Esophagus squamous epithelium (tissue), 5 donors: ENCODE measurements at places on chromosomes 7 and 10.

DNA sequence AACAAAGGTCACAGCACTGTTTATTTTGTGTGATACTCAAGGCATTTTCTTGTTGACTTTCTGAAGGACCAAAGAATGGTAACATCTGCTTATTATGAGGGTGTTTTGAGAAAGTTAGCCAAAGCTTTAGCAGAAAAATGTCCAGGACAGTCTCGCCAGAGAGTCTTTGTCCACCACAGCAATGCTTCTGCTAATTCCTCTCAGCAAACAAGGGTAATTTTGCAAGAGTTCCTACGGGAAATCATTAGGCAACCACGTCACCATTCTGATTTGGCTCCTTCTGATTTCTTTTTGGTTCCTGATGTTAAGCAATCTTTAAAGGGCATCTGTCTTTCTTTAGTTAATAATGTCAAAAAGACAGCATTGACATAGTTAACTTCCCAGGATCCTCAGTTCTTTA, 639.3 kb upstream of the STEAP1 start:
- DNase-seq = no peak

DNA sequence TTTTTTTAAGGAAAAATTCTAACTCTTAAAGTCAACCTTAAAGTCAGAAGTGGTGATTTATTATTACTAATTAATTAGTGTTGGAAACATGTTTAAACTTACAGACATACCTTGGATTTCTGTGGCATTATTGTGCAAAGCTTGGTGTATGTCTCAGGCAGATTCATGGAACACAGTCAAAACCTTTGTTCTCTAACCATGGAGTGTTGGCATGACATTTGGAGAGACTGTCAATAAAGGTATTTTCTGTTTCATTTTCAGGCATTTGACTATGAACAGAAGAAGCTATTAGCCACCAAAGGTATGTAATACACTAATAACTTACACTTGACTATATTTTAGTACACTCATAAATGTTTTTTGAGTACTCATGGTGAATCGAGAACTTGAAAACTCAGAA, 293.7 kb downstream of the BICC1 start:
- DNase-seq = no peak

GRCh38 chr10:133456041-133456951, 2.6 kb downstream of the SCART1 start:
- no peak for DNase-seq

DNA sequence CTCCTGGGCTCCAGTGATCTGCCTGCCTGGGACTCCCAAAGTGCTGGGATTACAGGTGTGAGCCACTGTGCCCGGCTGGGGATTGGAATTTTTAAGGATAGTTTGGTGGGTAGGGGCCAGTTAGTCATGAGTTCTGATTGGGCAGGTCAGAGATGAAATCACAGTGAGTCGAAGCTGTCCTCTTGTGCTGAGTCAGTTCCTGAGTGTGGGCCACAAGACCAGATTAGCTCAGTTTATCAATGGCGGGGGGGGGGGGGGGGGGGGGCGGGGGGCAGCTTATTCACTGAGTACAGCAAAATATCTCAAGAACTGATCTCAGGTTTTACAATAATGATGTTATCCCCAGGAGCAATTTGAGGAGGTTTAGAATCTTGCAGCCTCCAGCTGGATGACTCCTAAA, 11.6 kb upstream of the ERCC6 start:
- DNase-seq = no peak

DNA sequence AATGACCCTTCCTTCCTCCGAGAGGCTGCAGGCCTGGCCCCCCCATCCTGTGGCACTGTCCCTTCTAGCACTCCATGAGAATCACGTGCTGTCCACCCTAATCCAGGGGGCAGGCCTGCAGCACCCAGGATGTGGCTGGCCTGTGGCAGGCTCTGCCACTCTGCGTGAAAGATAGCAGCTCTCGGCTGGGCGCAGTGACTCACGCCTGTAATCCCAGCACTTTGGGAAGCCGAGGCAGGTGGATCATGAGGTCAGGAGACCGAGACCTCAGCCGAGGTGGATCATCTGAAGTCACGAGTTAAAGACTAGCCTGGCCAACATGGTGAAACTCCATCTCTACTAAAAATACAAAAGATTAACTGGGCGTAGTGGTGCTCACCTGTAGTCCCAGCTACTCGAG, 18.9 kb upstream of the LFNG start:
- DNase-seq = no peak

DNA sequence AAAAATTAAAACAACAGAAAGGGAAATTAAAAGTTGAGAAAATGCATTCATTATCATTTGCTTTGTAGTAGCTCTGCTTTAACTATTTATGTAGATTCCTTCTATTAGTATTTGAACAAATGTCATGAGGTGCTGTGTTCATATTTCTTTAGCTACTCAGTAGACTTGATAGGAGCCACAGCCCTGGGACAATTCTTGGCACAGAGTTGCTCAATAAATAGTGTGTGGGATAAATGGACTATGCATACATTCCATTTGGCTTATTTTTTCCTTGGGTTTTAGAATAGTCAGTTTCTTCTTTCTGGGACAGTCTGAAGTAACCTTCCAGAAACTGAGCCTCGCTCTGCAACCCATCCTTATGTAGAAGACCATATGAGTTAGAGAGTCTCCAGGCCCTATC, 13.4 kb downstream of the RPP30 start:
- DNase-seq = no peak

DNA sequence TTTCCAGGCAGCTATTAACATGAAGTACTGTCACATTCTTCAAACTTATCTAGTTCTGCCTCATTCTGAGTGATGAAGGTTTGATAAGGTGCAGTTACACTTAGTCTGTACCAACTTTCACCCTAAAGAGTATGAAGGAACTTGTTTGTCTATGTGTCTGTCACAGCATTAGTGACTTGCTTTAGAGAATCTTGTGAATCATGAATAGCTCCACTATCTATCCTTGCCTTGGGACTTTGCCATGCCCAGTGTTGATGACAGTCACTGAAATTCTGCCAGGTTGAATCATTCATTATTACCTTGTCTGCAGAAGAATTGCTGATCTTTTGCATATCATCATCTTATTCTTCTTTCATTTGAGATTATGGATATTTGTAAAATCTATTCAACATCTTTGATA, 50.9 kb upstream of the A1CF start:
- no peak for DNase-seq

GRCh38 chr7:120988591-120989256, at the start of gene CPED1:
Gene CPED1 (plus strand): TSS chr7:120988711. CDS start chr7:120989622, 911 bp downstream.
- DNase-seq = peak; percentile 21

DNA sequence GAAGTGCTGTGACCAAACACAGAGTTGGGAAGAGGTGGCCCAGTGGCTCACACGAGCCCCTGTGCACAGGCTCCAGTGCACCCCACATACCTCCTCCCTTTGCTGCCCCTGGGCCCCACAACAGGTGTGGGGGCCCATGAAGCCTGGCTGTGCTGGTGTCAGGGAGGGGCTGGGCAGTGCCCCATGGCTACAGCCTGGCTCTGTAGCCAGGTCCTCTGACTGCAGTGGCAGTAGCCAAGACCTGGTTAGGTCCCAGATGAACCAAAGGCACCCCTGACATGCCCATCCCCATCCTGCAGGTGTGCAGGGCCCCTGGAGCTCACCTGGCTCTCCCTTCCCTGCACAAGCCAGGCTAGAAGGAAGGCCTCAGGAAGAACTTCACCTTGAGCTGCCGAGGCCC, 176.3 kb downstream of the GRID1 start:
- DNase-seq = no peak

DNA sequence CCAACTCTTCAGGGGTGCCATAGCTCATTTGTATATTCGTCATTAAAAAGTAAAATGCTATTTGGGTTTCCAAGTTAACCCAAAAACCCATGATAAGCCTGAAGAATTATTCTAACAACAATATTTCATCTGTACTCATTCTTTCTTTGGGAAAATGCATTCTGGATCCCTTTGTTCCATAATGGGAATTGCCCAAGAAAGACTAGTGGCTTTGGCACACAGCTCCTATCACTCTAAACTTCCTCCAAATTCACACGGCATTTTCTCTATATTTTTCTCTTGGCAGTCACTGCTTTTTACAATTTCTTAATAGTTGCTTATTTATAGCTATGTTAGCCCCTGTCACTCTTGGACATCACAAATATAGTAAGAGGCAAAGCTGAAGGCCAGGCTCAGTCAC, 29.1 kb downstream of the CHCHD3 start:
- no peak for DNase-seq

- no peak for DNase-seq
Observed at GRCh38 chr10:53009961-53010907, 237.7 kb upstream of the MBL2 start.

DNA sequence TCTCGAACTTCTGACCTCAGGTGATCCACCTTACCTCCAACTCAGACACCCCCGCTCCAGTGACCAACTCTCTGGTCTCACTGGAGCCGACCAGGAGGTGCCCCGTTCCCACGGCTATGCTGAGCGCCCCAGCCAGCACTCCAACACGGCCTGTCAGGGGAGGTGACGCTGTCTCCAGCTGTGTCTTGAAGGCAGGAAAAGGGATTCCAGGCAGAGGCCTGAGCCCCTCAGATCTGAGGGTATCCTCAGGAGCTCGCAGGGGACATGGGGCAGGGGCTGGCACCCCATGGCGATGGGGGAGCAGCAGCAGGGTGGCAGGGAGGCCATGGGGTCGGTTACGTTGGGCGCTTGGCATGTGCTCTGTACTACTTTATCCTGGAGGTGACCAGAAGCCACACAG, 94.3 kb upstream of the RHEB start:
- DNase-seq = no peak

DNA sequence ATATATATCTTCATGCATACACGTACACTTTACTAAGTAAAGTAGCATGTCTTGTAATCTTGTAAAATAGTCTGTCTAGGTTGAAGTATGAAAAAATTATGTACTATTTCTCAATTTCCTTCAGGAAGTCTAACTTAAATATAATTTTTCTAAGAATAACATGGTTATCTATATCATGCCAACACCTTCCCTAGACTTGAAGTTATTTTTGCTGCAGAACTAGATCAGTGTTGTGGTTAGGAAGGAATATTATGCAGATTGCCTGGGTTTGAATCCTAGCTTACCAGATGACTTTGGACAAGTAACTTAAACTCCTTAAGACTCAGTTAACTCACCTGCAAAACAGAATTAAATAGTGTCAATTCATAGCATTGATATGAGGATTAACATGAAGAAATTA, 142.2 kb upstream of the SEMA3A start:
- DNase-seq = no peak

DNA sequence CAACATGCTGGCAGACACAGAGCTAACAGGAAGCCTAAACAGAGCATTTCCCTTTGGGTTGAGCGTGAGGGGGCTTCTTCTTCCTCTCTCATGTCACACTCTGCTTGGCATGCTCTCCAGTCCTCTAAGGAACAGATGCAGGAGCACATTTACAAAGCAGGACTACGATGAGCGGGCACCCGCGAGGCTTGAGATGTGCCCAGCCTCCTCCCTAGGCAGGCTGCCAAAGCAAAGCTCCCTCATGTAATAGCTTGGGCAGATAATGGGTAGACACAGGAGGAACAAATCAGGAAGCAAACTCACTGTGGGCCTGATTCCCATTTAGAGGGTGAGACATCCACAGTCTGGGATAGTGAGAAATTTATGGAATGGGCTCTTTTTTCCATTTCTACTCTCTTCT, 519.1 kb downstream of the NRG3 start:
- no peak for DNase-seq

- DNase-seq = no peak
Observed at GRCh38 chr7:40733114-40733513, 598.3 kb downstream of the SUGCT start.

- DNase-seq = no peak
Observed at GRCh38 chr7:114298011-114298410, 116.6 kb upstream of the FOXP2 start.

DNA sequence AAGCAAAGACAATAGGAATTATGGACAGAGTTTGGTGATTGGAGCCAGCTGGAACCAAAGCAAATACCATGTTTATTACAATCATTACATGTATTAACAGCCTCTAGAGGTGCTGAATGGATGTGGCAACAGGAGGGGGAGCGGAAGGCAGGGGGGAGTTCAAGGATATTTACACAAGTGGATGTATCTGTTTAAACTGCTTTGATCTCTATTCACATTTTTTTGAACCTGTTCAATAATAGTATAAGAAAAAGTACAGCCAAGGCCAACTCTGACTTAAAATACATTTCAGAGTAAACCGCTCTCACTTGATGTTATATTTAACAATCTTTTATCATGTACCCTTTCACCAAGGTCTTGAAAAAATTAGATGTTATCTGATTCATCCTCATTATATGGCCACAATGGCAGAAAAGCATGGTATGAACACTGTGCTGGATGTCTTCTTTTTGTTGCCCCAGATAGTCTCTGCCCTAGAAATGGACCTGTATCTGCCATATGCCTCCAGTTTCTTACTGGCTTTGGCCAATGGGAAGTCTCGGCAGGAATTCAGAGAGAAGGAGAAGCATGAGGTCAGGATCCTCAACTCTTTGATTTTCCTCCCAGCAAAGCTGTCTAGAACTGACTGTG, 88.2 kb upstream of the FAM133B start:
- DNase-seq = no peak

- DNase-seq = no peak
Observed at GRCh38 chr7:90518630-90519029, 49.2 kb downstream of the PTTG1IP2 start.

- DNase-seq = no peak
Observed at GRCh38 chr7:46586406-46586805, 665.3 kb upstream of the IGFBP3 start.

GRCh38 chr10:116146372-116147140, 126.5 kb downstream of the GFRA1 start:
- DNase-seq = no peak

DNA sequence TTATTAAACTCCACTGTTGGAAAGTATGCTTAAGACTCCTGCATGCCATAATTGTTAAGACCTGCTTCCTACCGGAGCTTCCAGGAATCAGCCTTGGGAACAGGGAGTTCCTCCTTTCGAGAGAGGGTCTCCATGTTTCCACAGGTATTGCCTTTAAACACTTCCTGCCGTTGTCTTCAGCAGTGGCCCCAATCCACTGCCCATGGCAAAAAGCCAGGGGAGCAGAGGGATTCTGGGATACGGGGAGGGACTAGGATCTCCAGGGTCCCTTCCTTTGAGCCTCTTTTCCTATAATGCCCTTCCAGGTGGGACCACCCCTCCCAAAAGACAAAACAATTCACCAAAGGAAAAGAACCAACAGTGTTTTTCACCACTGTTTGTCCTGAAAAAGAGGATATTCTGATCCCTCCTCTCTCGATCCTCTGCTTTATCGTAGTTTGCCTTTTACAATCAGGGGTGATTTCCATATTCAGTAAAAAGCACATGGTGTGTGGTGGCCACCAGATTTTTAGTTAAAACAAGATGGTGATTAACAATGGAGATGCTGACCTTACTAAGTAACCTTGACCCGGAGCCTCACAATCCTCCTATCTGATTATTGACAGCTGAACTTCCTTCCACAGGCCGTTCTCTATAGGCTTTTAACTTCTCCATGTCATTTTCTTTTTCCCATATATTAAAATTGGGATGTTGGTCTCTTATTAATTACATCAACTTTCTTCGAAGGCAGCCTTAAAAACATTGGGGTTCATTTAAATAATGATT, 36.0 kb downstream of the LRRC72 start:
- DNase-seq = no peak

GRCh38 chr10:91191584-91191919, 28.9 kb upstream of the PCGF5 start:
- DNase-seq = no peak
